Kidney tubule cell (primary cell): ENCODE measurements at places on chromosomes 1 and 21.

DNA sequence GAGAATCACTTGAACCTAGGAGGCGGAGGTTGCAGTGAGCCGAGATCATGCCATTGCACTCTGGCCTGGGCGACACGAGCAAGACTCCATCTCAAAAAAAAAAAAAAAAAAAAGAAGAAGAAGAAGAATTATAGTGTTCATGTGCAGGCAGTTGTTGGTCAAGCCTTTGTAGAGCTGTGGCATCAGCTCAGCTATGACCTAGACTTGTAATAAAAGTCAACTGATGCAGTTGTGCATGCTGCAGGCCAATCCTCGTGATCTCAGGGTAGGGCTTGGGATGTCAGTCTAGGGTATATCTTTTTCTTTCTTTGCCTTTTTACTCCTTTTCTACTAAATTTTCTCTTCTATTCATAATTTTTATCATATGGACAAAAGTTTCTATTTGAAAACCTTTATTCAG, 76.2 kb downstream of the C1orf21 start:
- no peak for DNase-seq

DNA sequence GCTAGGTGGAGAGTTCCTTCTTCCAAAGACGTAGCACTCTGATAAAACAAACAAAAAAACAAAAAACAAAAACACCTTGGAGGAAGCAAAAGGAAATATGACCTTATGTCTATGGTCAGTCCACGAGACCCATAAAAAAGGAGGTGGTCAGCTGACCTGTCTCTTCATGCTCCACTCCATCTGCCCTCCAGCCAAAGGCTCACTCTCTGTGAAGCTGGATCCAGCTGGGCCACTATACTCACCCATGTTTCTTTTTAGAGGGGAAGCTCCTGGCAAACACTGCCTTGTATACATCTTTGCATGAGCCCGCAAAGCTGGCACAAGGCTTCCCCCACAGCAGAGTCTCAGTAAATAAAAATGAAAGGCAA, 126.1 kb upstream of the CACHD1 start:
- no peak for DNase-seq

GRCh38 chr1:4709641-4710040, 55.2 kb downstream of the AJAP1 start:
- no peak for DNase-seq

DNA sequence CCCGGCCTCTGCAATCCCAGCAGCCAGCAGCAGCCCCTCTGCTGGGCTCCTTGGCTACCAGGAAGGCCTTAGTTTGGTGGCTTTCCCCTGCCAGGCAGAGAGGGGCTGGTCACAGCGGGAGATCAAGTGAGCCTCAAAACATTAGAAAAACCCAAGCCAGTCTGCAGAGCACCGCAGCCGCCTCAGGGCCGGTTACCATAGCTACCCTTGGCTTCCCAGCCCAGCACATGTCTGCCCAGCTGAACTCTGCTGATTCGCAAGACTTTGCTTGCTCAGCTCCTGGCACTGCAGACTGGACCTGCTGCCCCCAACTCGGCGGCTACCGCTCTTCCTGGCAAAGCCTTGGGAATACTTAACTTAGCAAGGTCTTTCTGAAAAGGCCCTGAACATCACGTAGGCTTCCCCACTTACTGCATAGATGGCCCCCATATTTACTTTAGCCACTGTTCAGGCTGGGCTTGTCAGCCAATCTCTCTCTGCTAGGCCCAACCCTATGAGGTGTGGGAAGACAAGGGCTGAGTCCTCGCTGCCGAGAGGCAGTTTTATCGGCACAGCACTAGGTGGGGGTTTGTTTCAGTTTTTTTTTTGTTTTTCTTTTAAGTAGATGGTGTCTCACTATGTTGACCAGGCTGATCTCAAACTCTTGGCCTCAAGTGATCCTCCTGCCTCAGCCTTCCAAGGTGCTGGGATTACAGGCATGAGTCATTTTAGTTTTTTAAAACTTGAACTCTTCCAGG, 28.6 kb upstream of the PLEKHG5 start:
- DNase-seq: peak; percentile 52

DNA sequence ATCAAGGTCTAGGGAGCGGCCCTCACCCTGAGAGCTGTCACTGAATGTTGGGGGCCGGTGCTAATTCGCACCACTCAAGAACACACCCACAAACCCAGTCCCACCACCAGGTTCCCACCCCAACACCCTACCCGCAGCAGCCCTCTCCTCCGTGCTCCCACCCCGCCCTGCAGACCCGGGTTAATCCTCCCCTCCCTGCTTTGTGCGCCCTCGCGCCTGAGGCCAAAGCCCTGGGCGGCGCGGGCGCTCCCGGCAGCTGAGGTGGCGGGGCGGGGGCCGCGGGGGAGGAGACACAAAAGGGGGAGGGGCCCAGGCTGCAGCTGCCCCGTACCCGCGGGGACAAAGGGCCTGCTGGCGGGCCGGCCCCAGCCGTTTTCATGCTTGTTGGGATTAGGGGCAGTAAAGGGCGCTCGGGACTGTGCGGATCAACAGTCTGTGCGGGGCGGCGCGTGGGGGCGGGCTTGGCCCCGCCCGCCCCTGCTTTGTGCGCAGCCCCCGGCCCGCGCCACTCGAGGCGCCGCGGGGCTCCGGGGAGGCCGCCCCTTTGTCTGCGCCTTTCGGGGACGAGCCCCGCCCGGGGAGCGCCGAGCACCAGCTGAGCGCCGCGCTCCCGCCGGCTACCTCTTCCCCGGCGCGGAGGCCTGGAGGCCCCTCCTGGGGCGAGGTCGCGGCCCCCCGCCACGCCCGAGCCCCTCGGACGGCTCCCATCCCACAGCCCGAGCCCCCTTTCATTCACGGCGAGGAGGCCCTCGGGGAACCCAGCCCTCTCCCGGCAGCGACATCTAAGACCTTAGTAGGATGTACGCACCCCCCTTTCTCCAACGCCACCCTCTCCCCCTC, 10.9 kb downstream of the C1orf216 start:
- no peak for DNase-seq

DNA sequence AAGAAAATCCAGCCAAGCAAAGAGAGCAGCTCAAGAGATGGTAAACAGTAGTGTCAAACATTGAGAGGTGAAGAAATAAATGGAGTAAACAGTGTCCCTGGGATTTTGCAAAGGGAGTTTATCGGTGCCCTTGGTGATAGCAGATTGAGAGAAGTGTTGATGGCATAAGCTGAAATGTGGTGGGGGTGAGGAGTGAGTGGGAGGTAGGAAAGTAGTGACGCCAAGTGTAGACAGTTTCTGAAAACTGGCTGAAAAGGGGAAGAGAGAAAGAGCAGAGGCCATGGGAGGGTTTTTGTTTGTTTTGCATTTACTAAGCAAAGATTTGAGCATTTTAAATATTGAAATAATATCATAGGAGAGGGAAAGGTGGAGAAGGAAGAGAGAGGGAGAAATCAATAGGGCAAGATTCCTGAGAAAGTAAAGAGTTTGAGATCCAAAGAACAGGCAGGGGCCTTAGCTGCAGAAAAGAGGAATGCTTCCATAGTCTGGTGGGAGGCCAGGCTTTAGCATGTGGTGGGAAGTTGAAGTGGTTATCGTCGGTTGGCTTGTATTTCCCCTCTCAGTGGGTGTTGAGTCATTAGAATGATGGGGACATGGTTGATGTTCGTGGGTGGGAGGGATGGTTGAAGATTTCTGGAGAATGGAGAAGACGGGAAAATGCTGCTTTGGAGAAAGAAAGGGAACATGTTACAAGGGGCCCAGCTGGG, 26.8 kb upstream of the RASAL2 start:
- no peak for DNase-seq

DNA sequence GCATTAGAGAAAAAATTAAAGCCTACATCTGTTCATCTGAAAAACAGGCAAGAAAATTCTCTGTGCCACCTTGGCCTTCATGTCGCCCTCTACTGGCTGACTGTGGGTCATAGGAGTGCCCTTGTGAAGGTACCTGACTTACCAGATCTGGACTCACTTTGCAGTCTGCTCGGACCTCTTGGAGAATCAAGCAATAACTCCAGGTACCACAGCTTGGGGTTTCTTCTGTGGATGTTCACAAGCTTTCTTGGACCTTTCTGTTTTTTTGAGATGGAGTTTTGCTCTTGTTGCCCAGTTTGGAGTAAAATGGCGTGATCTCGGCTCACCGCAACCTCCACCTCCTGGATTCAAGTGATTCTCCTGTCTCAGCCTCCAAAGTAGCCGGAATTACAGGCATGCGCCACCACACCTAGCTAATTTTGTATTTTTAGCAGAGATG, 2.4 kb upstream of the PRAMEF18 start:
- DNase-seq: no peak

GRCh38 chr1:229893762-229894444, 173.1 kb upstream of the GALNT2 start:
- DNase-seq: peak; percentile 78

- no peak for DNase-seq
These were observed 58.9 kb downstream of the VPS26C start for GRCh38 chr21:37208056-37208721.

DNA sequence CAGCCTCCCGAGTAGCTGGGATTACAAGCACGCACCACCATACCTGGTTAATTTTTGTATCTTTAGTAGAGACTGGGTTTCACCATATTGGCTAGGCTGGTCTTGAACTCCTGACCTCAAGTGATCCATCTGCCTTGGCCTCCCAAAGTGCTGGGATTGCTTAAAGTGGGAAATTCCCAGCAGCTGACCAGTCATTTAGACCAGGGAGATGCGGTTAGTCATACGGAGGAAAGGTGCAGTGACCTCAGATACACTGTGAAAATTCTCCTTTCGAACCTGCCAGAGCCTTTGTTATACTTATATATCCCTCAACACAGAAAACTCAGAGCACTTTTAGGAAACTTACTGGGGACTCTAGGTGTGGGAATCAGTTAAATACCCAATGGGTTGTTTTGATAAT, 39.6 kb downstream of the MAP10 start:
- peak; percentile 96 for DNase-seq

- no peak for DNase-seq
These were observed 122.9 kb downstream of the LACTBL1 start for GRCh38 chr1:22849770-22850169.

DNA sequence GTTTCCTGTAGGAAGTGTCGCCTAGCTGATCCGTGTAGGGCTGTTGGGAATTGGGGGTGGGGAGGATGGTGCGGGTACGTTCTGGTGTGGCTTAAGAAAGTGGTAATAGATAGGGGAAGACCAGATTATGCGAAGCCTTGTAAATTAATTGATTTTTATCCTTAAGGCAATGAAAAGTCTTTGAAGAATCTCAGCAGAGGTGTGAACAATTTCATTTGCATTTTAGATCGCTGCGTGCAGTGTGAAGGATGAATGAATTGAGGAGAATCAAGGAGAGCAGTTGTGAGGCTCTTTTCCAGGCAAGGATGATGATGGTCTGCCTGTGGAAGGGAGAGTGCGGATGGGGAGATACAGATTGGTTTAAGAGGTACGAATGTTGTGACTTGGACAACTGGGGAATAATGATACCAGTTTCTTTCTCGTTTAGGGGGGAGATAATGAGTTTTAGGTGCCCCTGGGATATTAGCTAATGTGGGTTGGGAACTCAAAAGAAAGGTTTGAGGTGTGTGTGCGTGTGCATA, 813 bp upstream of the DEDD start:
- DNase-seq: no peak

- no peak for DNase-seq
These were observed 16.5 kb downstream of the PRRX1 start for GRCh38 chr1:170680428-170680827.

- DNase-seq: no peak
These were observed 19.7 kb downstream of the TP53BP2 start for GRCh38 chr1:223825767-223826748.

DNA sequence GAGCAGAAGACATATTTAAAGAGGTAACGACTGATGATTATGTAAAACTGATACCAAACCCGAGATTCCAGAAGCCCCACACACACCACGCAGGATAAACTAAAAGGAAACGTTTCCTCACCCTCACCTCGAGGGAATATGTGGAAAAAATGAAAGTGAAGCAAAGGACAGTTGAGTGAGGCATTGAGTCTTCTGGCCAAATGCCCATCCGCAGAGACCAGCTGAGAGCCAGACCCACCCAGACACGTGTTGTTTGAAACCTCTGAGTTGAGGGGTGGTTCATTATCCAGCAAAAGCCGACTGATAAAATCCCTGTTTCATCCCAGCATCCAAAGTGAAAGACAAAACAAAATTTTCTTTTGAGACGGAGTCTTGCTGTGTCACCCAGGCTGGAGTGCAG, 29.6 kb upstream of the PCBP3 start:
- DNase-seq: no peak

- peak; percentile 68 for DNase-seq
These were observed 838.2 kb upstream of the RGS18 start for GRCh38 chr1:191320062-191320461.

GRCh38 chr1:110118636-110119396, 6.6 kb downstream of the UBL4B start:
- DNase-seq: peak; percentile 70

- no peak for DNase-seq
These were observed 238.4 kb upstream of the CACYBP start for GRCh38 chr1:174761335-174761734.

DNA sequence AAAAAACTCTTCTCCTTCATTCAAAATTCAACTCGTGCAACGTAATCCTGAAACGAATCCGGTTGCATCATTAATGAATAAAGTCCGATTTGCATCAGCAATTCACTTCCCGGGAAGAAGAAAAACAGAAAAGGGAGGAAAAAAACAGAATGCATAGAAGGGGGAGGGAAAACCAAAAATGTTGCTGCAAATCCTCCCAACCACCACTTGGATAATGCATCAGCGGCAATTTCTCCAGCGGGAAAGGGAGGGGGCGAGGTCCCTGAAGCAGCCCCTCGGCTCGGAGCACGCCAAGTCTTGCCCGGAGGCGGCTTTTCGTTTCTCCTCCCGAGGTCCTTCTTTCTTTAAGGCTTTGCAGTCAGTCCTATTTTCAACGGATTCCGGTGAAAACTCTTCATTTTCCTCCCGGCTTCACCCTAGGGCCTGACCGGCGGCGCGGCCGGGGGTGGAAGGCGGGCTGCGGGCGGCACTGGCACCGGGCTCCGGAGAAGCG, 723 bp downstream of the CDC42BPA start:
- peak; percentile 59 for DNase-seq

DNA sequence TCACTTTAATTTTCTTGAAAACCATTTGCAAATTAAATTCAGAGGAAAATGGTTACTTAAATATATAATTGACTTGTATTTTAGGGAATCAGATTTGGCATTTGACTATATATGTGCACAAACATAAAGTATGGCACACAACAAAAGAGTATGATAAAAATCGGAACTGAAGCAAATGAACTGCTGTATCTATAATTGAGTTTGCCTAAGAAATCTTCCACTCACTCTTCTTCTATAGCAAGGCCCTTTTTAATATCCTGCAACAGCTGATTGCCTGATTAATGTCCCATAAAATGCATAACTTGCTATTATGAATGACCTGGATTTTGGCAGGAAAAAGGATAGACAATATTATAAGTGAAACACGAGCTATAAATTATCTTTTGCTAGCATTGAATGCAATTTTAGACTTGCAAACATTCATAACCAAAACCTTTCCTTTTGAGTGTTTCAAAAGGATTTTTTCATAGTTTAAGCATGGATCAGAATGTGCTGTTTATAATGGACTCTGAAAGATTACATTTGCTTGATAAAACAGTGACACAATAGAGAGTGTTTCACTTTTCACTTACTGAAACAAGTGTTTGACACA, 2204.3 kb downstream of the MRPL39 start:
- no peak for DNase-seq

DNA sequence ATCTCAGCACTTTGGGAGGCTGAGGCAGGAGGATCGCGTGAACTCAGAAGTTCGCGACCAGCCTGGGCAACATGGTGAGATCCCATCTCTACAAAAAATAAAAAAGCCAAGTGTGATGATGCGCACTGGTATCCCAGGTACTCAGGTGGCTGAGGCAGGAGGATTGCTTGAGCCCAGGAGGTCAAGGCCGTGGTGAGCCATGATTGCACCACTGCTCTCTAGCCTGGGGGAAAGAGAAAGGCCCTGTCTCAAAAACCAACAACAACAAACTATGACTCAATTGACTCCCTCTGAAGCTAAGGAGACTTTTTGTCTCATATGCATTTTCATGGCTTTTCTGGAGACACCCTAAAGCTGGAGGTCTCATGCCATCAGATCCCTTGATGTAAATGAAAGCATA, 118.8 kb downstream of the CCDC185 start:
- peak; percentile 39 for DNase-seq
